Fibroblast of pulmonary artery (primary cell): ENCODE measurements at places on chromosomes 3 and 15.

GRCh38 chr3:150393745-150394144, 14.4 kb upstream of the TSC22D2 start:
- no peak for DNase-seq

DNA sequence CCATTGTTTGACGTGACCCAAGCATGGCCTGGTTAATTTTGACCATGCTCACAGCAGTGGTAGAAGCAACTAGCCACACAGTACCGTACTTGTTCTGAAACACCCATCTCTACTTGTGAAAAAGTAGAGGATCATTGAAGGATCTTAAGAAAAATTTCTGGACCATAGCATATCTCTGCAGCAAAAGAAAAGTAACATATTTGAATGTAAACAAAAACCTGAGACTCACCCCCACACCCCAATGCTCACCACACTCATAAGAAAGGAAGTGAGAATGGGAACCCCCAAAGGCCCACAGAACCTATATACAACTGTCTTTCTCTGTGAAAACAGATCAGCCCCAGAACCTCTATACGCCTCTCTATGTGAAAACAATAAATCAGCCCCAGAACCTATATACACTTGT, 33.8 kb upstream of the TFRC start:
- DNase-seq: no peak

GRCh38 chr15:43251185-43251870, 15.4 kb downstream of the TGM5 start:
- DNase-seq: no peak

GRCh38 chr3:31410411-31410810, 122.3 kb upstream of the STT3B start:
- DNase-seq: no peak

DNA sequence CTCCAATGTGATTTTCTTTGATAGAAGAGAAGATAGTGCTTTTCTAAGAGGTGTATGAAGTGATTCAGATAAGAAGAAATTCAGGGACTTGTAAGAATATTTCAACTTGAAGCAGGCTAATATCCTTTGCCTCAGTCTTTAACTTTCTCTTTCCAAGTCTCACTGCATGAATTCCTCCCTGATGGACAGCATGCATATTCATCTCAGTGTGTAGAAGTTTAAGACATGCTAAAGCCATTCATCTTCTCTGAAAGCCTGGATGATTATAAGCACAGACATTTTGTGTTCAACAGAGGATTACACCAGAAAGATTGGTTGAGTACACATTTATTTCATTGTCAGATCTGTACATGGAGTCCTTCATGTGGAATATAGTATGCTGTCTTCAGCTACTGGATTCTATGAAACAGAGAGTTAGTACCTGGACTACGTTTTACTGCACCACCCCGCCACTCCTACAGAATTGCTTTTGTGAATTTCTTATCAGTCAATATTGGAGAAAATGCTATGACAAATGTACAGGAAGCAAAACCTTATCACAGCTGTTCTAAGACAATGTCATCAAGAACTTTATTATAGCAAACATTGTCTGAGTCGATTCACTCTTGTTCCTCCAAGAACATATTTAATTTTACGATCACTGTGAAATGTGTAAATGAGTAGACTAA, 1346.1 kb downstream of the OTOL1 start:
- no peak for DNase-seq

DNA sequence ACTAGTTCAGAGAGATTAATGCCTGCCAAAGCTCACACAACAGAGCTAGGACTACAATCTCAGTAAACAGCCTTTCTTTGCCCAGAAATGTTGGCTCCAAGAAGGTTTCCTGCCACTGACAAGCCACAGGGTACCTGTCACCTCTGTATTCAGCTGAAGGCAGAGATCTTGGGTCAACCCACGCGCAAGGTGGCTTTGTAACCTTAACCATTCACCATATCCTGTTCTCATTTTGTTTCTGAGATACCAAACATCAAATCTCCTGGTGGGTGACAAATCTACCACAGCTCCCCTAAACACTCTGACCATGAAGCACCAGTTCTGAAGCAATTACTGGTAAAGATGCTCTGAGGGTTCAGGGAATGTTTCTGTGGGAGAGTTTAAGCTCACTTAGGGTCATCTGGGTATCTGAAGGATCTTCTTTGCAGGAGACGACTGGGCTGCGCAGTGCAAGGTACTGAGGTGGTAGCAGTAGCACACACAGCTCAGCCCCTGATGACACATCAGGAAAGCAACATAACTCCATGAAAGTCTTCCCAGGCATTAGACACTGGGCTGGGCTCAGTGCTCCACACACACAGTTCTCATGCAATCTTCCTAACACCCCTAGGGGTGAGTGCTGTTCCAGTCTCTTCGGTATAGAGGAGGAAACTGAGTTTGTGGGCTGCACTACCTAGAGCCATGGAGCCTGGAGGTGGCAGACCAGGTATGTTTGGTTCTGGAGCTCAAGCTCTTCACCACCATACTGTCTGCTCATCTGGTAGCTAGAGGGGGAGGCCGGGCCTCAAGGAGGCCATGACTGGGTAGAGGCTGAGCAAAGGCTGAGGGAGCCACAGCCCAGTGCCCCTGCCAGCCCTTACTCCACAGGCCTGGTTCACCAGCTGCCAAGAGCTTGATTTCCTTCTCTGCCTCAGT, 7.7 kb downstream of the CXCR6 start:
- no peak for DNase-seq

DNA sequence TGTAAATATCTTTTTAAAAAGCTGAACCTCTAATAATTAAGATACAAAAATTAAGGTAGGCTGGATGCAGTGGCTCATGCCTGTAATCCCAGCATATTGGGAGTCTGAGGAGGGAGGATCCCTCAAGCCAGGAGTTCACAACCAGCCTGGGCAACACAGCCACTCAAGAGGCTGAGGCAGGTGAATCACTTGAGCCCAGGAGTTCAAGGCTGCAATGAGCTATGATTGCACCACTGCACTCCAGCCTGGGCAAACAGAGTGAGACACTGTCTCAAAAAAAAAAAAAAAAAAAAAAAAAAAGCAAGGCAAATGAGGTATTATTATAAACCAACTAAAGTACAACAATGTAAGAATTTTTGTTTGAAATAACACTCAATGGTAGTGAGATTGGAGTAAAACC, 47.6 kb downstream of the EFHB start:
- no peak for DNase-seq

DNA sequence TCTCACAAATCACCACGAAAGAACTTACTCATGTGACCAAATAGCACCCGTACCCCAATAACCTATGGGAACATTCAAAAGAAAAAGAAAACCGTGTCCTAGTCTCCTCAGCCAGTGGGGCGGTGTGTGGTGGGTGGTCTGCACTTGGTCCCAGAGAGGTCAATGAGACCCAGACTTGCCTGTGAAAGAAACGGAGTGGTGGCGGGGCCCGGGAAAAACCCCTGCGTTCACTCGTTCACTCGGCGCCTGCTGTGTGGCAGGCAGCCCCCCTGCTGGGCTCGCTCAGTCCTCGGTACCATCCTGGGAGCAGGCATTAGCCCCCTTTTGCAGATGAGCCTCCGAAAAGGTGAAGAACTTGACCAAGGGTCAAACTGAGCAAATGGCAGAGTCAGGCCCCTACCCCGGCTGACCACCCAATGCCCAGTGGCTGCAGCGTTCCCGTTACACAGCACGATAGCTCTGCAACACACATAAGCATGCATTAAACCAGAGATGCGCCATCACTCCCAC, 36.0 kb downstream of the ZDHHC19 start:
- DNase-seq: no peak

GRCh38 chr15:29871401-29871800, 49.1 kb upstream of the TJP1 start:
- no peak for DNase-seq

DNA sequence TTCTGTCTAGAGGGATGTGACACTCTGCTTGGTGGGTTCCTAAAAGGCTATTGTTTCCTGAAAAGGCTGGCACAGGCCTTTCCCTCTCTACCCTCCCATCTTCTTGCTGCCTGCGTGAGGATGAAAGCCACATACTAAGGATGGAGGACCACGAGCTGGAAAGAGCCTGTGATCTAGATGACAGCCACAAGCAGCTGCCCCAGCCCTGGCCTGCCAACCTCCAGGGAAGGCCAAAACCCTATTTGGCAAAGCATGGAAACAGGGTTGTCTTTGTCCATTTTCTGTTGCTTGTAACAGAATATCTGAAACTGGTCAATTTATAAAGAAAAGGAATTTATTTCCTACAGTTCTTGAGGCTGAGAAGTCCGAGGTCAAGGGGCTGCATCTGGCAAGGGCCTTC, 144.5 kb downstream of the FBLN2 start:
- DNase-seq: no peak

- DNase-seq: peak; percentile 84
These were observed 58.4 kb downstream of the MAP6D1 start for GRCh38 chr3:183766745-183767606.
